G401 (cell line): ENCODE measurements at places on chromosomes 6 and 20. TPM values are rescaled to one million over a fixed set of nuclear protein-coding genes. Genes with fewer than 3 reads are reported as not detected.

Gene GATA5
- total RNA-seq: 0.18 and 0.71 TPM in 2 replicates

- DNase-seq: no peak
These were observed 95.9 kb downstream of the FYN start for GRCh38 chr6:111777357-111777756.

Gene TSPO2
- not detected in 2 replicates for total RNA-seq

GRCh38 chr6:135798751-135799515 is 52.6 kb upstream of the PDE7B start:
- no peak for DNase-seq

DNA sequence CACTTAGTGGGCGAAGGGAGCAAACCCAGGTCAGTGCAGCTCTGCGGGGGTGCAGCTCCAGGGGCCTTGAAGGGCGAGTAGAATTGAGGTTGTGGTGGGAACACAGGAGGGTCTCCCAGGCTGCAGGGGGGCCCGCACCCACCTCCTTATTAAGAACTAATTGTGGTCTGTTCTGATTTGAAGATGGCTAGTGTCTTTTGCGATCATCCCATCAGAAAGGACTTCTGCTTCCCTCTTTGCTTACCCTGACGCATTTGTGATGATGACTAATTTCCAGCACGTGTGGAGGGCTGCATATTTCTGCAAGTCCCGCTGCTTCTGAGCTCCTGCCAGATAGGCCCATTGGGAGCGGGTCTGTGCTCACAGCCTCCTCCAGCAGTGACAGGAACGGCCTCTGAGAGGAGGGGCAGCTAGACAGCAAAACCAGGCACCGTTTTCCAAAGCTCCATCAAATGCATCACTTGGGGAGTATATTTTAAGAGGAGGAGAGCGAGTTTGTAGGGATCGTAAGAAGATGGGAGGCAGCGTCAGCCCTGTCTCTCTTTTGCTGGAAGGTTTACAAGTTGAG is 268.9 kb downstream of the CDH4 start:
- DNase-seq: no peak

DNA sequence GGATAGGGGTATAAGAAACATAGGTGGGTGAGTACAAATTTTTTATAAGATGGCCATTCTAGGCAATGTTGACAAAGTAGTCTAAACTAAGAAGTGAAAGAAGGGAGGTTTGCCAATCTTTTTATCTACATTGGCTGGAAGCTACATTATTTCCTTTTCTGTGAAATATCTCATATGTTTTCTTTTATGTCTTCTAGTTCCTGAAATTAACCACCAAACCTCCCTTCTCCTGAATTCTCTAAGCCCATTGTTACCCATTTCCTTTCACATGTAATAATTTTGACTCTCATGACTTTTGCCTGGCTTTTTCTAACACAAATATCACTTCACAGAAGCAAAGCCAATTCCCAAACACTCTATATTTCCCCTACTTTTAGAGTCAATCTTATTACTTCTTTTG is 496.2 kb upstream of the JAG1 start:
- DNase-seq: no peak

- no peak for DNase-seq
These were observed 307.1 kb upstream of the FLRT3 start for GRCh38 chr20:14644306-14645097.

Gene SLC35D3
- total RNA-seq: not detected in 2 replicates

GRCh38 chr20:14235355-14235754 is 102.1 kb downstream of the FLRT3 start:
- no peak for DNase-seq

DNA sequence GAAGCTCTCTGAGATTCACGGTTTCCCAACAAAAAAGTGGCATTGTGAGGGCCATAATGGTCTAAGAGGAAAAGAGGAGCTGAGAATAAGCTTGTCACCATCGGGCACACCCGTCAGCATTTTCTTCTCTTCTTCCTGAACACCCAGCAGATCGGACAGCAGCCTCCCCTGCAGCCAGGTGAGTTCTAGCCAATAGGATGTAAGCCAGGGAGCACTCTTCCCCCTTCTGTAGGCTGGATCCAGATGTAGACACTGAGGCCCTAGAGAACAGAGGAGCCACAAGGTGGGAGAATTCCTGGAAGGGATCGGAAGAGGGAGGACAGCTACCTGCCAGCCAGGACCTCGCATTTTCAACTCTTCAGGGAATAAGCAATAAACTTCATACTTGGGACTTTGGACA is 228.0 kb downstream of the SYNDIG1 start:
- no peak for DNase-seq

- DNase-seq: no peak
These were observed 36.3 kb upstream of the SLA2 start for GRCh38 chr20:36682311-36682710.

Gene ELOVL2
- total RNA-seq: 4.6 and 6.6 TPM in 2 replicates

DNA sequence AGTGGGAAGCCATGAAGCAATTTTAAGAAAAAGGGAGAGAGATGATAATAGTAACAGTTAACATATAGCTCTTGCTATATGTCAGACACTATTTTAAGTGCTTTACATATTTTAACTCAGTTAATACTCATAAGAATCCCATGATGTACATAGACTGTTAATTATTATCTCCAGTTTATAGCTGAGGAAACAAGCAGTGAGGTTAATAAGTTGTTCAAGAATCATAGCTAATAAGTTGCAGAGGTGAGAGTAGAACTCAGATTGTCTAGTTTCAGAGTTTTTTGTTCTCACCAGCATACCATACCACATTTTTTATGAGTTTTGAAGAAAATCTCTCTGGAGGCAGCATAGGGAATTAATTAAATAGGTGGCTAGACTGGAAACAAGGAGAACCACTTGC is 144.6 kb upstream of the MMS22L start:
- no peak for DNase-seq

- DNase-seq: no peak
These were observed 153.9 kb downstream of the DTNBP1 start for GRCh38 chr6:15508931-15509330.

DNA sequence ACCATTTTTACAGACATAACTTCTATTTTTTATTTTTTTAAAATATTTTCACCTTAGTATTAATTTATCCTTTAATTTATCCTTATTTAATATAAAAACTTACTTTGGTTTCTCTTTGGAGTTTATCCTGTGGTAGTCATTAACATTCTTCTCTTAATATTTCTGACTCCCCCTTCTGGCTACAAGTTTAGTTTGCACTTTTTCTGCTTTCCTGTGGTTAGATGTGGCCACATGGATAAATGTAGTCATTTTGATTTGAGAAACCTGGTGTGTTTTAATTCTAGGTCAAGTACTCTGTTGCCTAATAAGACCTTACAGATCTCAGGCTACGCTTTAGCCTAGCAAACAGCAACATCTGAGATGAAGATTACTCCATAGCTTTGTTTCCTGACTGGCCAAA is 1187.5 kb downstream of the HACE1 start:
- peak; percentile 8 for DNase-seq

Gene EMILIN3
- total RNA-seq: 0.71 TPM in 1 of 2 replicates, not detected in the other

GRCh38 chr20:62928246-62928939 is 2.1 kb upstream of the DIDO1 start:
- no peak for DNase-seq
